NCI-H187 (cell line): ENCODE measurements at places on chromosomes 16 and 17.

- DNase-seq, result no peak
Observed at GRCh38 chr16:72203401-72203800, 31.4 kb upstream of the PMFBP1 start.

- no peak for DNase-seq
Observed at GRCh38 chr17:75707079-75707571, 14.1 kb upstream of the ITGB4 start.

DNA sequence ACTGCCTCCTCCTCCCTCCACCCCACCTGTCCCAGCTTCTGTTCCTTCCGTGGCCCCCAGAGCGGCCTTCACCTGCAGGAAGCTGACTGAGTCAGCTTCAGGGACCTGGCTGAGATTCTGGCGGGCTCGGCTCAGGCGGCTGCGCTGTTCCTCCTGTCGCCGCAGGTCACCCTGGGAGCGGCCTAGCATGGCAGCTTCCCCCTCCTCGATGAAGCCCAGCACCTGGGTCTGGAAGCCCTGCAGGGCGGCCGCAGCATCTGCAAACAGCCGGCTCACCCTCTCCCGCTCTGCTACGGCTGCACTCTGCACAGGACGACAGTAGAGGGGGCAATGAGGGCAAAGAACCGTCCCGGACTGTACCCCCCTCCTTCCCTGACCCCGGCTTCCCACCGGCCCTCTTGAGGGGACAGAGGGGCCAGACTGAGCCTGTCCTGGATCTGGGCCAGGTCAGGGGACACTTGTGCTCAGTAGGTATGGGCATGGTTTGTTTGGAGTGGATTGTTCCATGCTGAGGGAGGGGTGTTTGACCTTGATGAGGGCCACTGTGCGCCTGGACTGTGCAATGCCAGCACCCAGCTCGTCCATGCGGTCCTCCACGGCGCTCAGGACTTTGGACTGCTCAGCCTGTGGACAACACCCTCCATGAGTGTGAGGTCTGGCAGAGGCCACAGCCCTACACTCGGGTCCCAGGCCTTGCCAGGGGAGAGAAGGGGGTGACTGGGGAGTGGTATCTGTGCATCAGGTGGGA, 2.0 kb downstream of the TRIM47 start:
- no peak for DNase-seq

- DNase-seq, result no peak
Observed at GRCh38 chr16:11800382-11800718, 3.3 kb upstream of the ZC3H7A start.

DNA sequence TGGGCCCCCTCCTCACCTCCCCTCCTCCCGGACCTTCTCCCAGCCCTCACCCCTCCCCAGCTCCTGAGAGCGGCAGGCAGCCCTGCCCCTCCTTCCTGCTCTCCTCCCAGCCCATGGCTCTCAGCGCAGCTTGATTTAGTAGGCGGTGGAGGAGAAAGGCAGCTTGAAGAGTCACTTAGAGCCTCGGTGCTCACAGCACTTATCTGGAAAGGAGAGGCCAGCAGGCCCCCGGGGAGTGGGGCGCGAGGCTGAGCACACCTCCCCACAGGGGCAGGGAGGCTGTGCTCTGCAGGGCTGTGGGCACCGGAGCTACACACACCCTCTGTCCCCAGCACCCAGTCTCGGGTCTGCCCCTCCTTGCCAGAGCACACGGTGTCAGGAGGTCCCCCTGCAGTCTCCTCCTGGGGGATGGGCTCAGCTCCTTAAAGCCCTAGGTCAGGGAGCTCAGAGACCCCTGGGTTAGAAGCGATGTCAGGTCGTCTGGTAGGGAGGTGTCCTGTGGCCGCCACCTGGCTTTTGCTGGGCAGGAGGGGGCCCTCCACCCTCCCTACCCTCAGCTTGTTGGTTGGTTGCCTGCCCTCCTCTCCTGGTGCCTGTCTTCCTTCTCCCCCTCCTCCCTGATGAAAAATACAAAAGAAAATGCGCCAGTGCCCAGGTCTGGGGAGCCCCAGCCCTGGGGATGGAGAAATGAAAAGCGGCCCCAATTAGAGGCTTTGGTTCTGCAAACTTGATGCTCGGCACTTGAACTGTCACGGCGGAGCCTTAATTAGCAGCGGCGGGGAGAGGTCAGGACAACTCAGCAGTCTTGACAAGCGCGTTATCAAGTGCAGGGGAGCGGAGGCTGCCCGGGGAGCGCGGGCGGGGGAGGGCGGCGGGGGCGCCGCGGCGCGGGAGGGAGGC, 151.1 kb upstream of the GSE1 start:
- peak; percentile 83 for DNase-seq

- DNase-seq, result no peak
Observed at GRCh38 chr17:80924807-80925610, 66.6 kb upstream of the CHMP6 start.

DNA sequence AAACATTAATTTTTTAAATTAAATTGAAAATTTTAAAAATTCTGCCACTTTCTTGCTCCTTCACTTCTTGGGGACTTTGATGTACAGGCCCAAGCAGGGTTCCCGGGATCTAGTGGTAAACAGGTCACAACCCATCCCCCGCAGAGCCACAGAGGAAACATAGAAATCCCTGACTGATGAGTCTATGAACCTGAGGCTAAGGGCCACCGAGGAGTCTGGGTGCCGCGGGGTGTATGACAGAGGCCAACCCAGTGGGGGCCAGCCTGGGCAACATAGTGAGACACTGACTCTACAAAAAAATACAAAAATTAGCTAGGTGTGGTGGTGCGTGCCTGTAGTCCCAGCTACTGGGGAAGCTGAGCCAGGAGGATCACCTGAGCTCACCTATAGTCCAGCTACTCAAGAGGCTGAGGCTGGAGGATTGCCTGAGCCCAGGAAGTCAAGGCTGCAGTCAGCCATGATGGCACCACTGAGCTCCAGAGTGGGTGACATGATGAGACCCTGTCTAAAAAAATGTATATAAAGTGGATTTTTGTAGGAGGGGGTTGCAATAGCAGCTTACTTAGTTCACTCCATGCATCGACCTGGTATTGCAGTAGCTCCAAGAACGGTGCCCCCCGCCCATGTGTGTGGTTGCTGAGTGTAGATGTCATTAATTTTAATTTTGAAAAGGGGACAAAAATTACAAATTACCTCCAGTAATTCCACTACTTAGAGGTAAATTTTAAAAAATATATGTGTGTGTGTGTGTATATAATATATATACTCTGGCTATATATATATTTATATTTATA, 9.2 kb upstream of the FLYWCH1 start:
- DNase-seq, result no peak

DNA sequence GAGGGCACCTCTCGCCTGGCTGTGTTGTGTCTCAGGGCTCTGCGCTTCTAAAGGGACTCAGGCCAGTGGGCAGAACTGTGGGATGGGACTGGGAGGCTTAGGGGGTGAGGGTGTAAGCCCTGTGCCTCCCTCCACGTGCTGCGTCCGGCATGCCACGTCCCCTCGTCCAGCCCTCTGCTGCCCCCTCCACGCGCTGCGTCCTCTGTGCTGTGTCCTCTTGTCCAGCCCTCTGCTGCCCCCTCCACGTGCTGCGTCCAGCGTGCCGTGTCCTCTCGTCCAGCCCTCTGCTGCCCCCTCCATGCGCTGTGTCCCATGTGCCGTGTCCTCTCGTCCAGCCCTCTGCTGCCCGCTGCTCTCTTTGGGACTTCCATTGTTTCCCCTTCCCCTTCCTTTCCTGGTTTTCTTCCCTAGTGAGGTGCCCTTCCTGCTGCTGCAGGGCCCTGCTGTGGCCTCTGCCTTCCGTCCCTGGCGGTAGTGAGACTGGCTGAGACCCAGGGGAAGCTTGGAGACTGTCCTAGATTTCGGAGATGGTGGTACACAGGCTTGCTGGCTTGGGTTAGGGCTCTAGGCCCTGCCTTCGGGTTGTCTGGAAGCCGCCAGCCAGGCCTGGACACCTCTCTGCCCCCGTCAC, 6.4 kb upstream of the ZNF750 start:
- DNase-seq, result no peak

DNA sequence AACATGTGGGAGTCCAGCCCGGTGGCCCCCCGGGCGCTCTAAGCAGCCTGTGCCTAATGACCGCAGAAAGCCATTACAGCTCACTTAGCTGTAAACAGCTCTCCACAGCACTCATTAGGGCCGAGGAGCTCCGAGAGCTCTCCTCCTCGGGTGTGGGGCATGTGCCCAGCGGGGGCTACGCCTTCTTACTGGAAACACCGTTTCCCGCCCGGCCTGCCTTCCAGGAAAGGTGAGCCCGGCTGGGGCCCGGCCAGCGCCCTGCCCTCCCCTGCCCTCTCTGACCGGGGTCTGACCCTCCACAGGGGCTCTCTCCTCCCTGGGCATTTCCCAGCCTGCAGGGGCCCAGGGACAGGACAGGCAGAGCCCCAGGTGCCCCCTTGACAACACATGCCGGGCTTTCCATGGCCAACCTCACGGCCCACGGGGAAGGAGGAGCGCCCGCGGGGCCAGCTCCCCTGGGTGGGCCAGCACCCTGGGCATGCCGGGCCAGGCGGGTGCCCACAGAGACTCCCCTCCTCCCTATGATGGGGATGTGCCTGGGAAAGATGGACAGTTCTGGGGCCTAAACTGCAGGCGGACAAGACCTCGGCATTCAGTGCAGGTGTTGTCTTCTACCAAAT, 72.6 kb downstream of the SDK2 start:
- peak; percentile 65 for DNase-seq

DNA sequence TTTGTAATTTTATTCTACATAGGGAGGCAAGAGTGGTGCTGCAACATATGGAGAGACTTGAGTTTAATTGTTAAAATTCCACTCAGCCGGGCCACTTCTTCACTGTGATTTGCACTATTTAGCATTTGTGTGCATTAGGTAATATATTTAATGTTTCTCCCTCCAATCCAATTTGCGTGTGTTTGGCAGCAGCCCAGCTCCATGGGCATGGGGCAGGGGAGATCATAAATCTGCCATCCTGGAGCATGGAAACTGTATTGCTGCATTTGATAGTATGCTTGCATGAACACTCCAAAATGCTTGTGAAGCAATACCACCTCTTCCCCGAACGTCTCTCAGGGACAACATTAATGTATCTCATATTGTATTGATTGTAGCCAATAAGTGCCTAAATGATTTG, 339.1 kb upstream of the RBFOX1 start:
- DNase-seq, result peak; percentile 79

GRCh38 chr17:14833201-14833785, 431.8 kb downstream of the PMP22 start:
- no peak for DNase-seq

DNA sequence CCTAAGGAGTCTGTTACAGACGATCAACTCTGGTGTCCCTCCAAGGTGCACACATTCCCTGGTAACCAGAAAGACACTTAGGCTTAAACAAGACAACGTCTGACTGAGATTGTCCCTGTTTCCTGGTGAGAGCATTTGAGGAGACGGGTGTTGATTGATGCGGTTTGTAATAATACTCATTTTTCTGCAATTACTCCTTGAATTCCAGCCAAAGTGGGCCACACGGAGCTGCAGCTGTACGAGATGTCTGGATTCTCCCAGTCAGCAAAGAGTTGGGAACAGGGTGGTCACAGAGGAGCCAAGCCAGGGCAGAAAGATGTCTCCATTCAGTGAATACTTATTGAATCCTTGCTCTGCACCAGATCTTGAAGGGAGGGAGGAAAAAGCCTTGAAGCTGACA, 30.9 kb upstream of the CES5A start:
- DNase-seq, result no peak

GRCh38 chr17:15368600-15368999, 27.2 kb upstream of the TEKT3 start:
- DNase-seq, result no peak
